ENCODE measurements at places on chromosomes 6 and 20. TPM values are rescaled to one million over a fixed set of nuclear protein-coding genes. Genes with fewer than 3 reads are reported as not detected.

The SLC17A5 gene
- total RNA-seq: 11.4 TPM

The TPBG gene
- total RNA-seq: 25.7 TPM

The NDUFAF5 gene
- 21.4 TPM for total RNA-seq

The PAQR8 gene
- 8.2 TPM for total RNA-seq

The PPP1R3G gene
- 0.94 TPM for total RNA-seq

The CAGE1 gene
- 0.22 TPM for total RNA-seq
